ENCODE measurements at places on chromosomes 2 and 18.

GRCh38 chr2:45675263-45675812 lies 23.9 kb downstream of the PRKCE start:
- no peak for DNase-seq

GRCh38 chr18:22670914-22671313 lies 253.2 kb upstream of the CTAGE1 start:
- DNase-seq = no peak

DNA sequence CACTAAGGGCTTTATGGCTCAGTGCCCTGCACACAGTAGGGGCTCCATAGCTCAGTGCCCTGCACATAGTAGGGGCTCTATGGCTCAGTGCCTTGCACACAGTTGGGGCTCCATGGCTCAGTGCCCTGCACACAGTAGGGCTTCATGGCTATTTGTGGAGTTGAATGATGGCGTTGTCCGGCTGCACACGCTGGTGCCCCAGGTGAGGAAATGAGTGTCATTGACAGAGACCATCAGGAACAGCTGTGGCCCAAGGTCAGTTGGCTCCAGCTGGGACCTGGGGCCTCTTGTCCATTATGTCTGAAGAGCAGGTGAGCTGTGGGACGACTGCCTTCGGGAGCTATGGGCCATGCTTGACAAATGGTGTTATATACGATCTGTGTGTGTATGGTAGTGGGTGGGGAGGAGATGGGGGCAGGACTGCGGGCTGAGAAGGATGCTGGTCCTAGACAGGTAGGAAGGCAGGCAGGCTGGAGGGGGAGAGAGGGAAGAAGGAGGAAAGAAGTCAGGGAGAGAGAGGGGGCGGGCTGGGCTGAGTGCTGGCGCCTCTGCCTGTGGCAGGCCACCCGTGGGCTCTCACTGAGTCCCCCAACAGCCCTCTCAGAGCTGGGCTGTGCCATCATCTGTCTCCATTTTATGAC lies 130.6 kb downstream of the CLIP4 start:
- DNase-seq = no peak

GRCh38 chr2:178834086-178834485 lies 26.9 kb upstream of the TTN start:
- no peak for DNase-seq

GRCh38 chr18:35974181-35974580 lies 1.7 kb downstream of the RMP24 start:
- no peak for DNase-seq

Data from GF-D8 (cell line).